Brain microvascular endothelial cell (primary cell): ENCODE measurements at places on chromosomes 4 and X.

DNA sequence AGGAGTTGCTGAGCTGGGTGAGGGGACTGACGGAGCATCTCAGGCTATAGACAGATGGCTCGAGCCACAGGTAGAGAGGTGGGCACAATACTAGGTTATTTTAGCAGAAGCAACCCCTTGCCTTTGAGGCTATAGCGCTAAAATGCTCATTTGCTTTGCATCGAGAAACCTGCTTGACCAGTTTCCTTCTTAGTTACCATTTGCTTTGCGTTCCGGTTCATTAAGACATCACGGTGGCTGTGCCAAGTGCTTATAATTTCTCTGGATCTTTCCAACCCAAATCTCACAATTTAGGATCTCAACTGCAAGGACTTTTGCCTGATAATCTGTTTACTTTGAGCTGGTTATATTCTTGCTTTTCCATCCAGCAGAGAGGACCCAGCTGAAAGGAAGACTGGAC is 40.8 kb downstream of the DLG3 start:
- no peak for DNase-seq

DNA sequence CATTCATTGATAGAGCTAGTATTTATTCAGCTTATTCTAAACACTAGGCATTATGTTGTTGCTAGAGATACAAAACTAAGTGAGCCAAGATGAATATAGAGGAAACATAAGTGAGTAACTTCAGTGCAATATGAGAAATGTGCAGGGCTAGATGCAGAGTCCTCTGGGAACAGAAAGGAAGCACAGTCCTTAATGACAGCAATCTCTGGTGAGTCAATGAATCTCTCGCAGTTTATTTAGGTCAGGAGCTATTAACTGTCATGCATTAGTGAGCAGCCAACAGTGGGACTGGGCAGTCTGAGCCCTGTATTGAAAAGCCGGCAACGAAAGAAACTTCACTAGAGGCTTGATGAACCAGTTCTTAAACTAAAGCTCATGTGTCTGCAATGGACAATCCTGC is 598.1 kb upstream of the MAGEB2 start:
- DNase-seq, result peak; percentile 45

DNA sequence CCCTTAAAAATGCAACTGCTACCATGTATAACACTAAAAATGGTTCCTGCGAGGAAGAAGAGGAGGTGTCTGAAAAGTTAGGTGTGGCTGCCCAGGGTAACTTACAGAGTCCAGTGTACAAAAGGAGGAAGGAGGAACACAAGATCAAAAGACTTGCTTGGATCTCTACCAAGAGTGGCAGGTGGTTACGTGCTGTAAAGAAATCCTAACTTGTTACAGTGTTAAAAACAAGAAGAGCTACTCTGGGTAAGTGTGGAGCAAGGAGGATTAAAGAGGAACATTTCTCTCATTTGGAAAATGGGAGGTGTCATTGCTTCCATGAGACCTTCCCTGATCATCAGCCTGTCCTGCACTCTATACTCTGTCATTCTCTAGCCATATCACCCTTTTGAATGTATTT is 242.0 kb downstream of the PTTG2 start:
- no peak for DNase-seq

- no peak for DNase-seq
These were observed 92.2 kb upstream of the MAML3 start for GRCh38 chr4:140246216-140246615.

- no peak for DNase-seq
These were observed 32.9 kb upstream of the DCX start for GRCh38 chrX:111444881-111445280.

DNA sequence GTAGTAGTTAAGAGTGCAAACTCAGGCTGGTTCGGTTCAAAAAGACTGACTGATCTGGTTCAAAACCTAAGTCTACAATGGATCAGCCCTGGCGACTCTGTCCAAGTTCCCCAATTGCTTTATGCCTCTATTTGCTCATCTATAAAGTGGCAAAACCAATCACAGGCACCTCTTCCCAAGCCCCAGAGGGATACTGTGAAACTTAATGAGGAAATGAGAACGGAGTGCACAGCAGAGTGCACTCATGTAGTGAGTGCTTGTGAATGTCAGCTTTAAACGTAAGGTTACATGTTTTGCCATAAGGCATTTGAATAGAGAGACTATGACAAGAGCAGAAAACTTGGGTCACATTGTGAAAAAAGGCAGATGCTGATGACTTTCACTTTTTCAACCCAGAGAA is 199.7 kb upstream of the KLF3 start:
- DNase-seq, result no peak

DNA sequence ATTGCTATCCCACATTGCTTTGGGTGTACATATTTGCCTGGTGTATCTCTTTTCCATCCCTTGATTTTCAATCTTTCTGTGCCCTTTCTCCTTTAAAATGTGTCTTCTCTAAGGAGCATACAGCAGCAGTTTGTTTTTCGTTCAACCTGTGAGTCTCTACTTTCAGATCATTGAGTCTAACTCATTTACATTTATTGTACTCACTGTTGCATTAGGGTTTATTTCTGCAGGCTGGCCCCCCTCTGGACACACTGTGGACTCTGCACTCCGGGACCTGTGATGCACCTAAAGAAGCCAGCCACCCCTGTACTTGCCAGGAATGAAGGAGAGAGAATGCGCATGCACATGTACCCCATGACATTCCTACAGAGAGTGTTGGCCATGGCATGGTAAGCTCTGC is 93.0 kb downstream of the FAM53A start:
- no peak for DNase-seq

- no peak for DNase-seq
These were observed 42.3 kb upstream of the HMX1 start for GRCh38 chr4:8913858-8914460.
